ENCODE measurements at places on chromosomes 4 and X.

GRCh38 chr4:18388039-18388438 is 366.5 kb upstream of the LCORL start:
- no peak for DNase-seq

DNA sequence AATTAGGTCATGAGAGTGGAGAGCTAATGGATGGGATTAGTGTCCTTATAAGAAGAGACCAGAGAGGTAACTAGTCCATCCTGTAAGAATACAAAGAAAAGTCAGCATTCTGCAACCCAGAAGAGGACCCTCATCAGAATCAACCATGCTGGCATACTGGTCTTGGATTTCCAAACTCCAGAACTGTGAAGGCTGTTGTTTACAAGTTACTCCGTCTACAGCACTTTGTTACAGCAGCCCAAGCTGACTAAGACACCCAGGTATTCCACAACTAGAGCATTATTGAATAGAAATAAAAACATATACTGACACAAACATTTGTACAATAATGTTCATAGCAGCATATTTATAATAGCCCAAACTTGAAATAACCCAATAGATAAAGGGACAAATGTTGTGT is 9.2 kb downstream of the TMEM156 start:
- no peak for DNase-seq

DNA sequence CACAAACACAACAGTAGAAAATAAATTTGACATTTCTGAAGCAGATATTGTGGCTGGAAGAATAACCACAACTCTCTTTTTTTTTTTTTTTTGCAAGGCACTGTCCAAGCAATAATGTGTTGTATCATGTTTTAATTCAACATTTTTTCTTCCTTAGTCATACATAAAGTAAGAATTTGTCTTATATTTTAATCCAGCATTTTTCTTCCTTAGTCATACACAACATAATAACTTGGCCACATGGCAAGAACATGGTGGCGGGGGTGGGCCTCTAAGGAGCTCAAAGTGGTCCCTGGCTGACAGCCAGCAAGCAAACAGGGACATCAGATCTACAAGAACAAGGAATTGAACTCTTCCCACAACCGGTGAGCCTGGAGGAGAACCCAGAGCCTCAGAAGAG is 20.2 kb downstream of the FBXW7 start:
- DNase-seq: no peak

- DNase-seq: no peak
Observed at GRCh38 chrX:94977562-94977961, 1303.6 kb downstream of the FAM133A start.

DNA sequence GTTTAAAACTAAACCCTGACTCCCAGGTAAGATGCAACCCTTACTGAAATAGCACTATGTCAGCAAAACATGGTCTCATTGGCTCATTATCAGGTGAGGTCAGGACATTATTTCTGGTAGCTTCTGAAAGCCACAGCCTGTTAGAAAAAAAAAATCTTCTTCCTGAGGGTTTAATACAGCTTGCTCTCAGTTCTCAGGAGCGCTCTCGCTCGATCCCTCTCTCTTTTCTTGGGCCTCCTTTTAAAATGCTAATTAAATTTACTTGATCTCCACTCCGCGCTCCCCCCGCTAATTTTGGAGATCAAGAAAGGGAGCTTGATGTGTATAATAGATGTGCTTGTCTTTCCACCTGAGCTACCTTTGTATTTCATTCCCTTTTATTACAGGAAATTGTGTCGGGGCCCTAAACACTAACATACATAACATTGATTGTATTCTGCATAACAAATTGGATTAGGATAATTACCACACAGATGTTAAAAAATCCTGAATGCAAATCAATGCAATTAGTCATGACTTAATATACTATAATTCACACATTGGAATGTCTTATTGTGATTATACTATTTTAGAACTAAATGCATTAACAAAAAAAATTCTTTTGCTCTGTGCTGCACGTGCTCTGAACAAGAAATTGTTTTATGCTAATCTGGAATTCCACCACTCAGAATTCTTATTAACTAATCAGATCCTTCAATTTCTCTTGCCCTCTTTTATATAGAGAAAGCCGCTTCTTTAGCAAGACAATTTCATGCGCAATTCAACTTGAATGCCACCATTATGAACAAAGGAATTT is 101.6 kb upstream of the TEX13D start:
- no peak for DNase-seq

DNA sequence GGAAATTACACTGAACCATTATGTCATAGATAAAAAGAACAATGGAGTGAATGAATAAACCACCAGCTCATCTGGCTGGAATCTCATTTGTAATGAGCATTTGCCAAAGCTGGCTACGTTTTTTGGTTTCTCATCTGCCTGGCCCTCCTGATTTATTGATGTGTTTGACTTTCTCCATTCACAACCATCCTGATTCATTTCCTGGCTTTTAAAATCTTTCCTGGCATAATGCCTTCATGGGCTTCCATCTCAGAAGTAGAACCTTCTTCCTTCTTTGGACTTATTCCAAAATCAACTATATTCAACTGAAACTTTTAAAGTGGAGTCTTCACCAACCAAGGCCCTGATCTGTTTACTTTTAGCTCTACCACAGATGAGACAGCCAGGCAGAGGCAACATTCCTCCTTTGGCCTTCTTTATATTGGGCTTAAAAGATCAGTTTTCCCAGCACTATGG is 36.0 kb upstream of the ARSJ start:
- no peak for DNase-seq

DNA sequence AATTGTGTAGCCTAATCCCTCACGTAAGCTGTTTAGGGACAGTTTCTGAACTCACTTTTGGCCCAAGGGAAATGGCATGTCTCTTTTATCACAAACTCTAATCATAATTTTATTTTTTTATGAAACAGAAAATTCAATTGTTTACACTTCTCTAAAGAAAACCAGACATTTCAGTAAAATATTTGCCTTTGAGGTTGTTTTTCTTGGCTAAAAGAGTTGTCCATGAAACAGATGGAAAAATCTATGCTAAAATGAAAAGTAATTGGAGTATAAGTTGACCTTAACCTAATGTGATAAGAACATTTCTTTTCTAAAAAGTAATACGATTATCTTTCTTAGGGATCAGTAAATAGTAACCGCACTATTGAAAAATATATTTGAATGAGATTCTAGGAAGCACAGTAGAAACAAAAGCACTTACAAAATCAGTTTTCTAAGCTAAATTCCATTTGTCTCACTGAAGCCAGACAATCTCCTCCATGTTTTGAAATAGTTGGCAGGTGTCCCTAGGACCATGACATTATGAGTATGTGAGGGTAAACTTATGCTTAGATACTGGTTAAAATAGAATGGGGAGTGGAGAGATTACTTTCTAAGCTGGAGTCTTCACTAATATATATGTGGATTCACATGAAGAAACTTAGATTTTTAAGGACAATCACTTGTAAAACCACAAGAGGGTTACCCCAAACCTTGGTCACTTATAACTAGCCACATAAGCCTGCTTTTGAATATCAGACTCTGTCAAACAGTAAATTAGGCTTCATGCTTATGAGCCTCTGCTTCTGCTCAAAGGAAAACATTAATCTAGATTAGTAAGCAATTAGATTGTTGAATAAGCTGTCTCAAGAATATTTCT is 20.1 kb upstream of the TET2 start:
- no peak for DNase-seq

DNA sequence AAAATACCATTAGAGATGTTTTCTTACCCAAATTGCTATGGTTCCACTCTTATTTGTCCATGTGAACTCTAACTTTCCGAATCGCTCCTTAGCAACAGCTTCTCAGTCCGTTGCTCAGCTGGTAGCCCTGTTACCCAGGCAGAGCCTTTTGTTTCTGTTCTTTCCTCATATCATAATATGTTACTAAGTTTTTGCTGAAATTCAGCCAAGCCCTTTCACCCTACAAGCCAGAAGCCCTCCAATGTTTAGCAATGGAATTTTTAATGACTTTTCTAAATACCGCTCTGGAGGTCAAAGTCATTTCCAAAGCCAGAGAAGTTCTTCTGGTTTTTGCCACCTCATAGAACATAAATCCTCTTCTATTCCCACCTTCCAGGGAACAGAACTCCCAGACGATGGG is 1029.5 kb downstream of the C4orf33 start:
- no peak for DNase-seq

DNA sequence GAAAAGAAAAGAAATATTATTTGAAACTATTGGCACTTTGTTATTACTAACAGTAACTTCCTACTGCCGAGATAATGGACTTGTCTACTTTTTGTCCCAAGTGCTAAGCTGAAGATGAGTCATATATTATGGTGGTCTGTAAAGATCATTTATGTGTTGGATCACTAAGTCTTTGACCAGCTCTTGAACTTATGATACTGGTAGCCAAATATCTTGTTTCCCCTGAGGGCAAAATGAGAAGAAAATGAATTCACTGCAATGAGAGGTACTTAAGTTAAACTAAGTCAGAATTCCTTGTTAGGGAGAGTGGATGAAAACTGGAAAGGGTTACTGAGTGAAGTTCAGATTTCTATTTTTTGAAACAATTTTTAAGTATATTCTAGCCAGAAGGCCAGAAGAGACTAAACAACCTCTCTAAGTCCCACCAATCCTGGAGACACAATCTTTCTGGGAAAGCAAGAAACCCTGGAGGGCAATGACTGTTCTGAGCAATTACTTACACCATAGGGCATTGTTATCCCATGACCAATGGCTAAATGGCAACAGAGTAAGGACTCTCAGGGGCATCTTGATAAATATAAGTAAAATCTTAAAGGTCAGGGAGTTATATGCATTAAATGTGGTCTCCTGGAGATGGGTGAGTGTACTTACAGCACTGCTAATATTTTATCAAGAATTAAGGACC is 287.7 kb downstream of the STIM2 start:
- no peak for DNase-seq

Data from activated gamma-delta T cell treated with anti-CD3 and anti-CD28 coated beads, Interleukin-2, amount 50 U/mL, for 16 hours (primary cell).